ENCODE measurements at places on chromosomes 12 and 14. TPM values are rescaled to one million over a fixed set of nuclear protein-coding genes. Genes with fewer than 3 reads are reported as not detected.

ABHD4 gene
- 41.8 TPM for polyA plus RNA-seq

FAM90A1 gene
- 0.33 TPM for polyA plus RNA-seq

CACNA2D4 gene
- 4.4 TPM for polyA plus RNA-seq

GUCY2C gene
- not detected for polyA plus RNA-seq

COQ10A gene
- 36.7 TPM for polyA plus RNA-seq

NUP37 gene
- 8.6 TPM for polyA plus RNA-seq

ACTN1 gene
- polyA plus RNA-seq: 50.5 TPM

AQP6 gene
- not detected for polyA plus RNA-seq

TMPRSS12 gene
- 0.03 TPM for polyA plus RNA-seq

DEPDC4 gene
- 1.2 TPM for polyA plus RNA-seq

RNASE7 gene
- 0.20 TPM for polyA plus RNA-seq

ACSS3 gene
- 9.4 TPM for polyA plus RNA-seq

BICDL1 gene
- 24.0 TPM for polyA plus RNA-seq

PLA2G1B gene
- polyA plus RNA-seq: 4.0 TPM

PSMB5 gene
- polyA plus RNA-seq: 75.4 TPM

ARID4A gene
- polyA plus RNA-seq: 17.5 TPM

PTGER2 gene
- 1.4 TPM for polyA plus RNA-seq

Data from adrenal gland (tissue), 19 donors.